CD4-positive, alpha-beta T cell treated with Interleukin-10 for 1 hour (primary cell): ENCODE measurements at places on chromosomes 5 and 9.

- no peak for DNase-seq
Measured at GRCh38 chr5:88780736-88781135, 102.2 kb downstream of the MEF2C start.

DNA sequence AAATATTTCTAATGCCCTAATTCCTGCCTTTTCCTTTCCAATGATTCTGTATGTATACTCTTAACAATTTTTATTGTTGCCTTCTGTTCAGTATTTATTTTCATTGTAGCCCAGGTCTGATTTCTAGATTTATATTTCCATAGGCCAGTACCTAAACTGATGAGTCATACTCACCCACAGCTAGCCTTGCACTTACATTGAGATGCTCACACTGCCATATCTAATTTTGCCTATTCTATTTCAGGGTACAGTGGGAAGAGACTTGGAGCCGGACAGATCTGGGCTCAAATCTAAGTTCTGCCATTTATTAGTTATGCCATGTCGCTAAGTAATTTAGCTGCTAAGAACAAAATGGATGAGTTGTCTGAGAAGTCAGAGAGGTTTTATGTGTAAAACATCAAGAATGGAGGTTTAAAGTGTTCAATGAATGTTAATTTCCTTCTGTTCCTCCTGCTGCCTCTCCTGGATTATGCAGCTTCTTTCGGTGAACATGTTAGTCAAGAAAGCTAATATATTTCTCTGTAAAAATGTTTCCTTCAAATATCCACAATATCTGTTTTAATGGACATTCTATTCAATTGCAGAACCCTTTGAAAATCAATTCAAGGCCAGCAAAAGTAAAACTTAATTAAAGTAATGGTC lies 62.3 kb upstream of the CDK5RAP2 start:
- DNase-seq: no peak

- no peak for DNase-seq
Measured at GRCh38 chr5:133569347-133569746, 43.0 kb downstream of the FSTL4 start.

GRCh38 chr9:4796988-4797853 lies 4.5 kb downstream of the RCL1 start:
- DNase-seq: peak; percentile 36

DNA sequence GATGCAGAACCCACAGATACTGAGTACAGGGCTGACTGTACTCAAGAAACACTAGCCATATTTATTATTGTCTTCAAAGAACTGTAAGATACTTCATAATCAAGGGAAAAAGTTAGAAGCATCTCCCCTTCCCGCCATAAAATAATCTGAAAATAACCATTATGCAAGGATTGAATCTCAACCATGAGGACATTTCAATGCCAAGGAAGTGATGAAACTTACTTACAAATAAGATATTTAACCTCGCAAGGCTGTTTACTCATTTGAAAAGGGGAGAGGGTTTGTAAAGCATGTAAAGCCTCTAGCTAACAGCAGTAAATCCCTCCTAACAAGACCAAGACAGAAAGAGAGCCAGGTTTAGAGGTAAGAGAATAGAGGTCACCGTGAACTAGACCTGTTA lies 6.3 kb downstream of the MYO10 start:
- no peak for DNase-seq

DNA sequence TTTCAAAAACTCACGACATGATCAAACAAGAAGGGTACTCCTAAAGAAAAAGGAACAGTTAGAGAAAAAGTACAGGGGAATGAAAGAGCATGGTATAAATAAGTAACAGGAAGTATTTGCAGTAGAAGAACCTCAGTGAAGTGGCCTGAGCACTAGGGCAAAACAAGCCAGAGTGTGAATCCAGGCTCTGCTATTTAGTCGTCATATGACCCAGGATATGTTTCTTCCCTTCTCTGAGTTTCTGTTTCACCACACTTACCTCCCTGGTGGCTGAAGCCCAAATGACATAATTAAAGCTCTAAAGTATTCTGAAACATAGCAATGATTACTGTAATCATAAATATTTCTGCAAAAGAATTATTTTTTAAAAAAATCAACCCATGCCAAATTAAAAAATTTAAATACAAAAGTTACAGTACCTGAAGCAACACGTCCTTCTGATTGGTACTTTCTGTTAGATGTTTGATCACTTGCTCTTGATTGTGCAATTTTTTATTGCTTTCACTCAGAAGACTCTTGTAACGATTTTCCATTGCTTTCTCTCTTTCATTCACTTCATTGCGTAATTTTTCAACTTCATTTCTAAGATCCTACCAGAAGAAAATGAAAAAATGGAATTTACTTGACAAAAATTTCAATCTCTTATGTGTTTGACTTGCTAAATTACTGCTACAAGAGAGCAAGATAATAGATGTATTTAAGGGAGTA lies 88.9 kb downstream of the CDK5RAP2 start:
- no peak for DNase-seq

DNA sequence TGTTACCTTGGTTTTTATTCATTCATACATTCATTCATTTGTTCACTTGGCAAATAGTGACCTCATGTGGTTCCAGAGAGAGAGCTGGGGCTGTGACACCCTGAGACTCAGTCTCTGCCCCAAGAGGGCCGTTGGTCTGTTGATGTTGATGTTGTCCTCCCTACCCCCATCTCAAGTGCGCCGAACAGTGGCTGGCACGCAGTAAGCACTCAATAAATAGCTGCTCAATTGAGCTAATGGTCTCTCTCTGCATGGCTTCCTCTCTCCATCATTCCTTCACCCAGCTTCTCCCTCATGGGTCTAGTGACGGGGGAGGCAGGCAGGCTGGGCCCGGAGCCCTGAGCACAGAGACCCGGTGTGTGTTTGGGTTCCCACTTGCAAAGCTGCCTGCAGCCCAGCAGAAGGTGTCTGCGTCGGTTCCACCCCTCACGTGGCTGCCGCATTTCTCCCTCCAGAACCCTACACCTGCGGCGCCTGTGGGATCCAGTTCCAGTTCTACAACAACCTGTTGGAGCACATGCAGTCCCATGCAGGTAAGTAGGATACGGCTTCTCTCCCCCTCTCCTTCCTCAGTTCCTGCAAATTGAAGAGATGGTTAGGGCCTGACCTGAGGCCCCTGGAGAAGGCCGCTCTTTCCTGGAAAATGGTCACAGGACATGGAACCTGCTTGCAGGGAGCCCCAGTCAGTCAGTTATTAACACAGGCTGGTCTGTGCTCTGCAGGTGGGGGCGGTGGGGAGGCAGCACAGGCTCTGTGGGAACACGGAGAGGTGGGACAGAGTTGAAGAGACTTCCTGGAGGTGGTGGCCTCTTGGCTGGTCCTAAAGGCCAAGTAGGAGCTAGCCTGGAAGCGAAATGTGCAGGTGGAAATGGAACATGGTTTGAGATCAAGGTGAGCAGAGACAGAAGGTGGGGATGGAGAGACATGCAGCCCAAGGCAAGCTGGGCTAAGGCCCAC lies 42.0 kb downstream of the AMBP start:
- DNase-seq: no peak

GRCh38 chr9:2709645-2710101 lies 7.6 kb upstream of the KCNV2 start:
- DNase-seq: no peak

GRCh38 chr9:120876842-120877240 lies at the start of gene PHF19:
PHF19 (minus strand) TSS chr9:120877188; CDS start chr9:120874741, 2,447 bp downstream.
- DNase-seq: no peak

DNA sequence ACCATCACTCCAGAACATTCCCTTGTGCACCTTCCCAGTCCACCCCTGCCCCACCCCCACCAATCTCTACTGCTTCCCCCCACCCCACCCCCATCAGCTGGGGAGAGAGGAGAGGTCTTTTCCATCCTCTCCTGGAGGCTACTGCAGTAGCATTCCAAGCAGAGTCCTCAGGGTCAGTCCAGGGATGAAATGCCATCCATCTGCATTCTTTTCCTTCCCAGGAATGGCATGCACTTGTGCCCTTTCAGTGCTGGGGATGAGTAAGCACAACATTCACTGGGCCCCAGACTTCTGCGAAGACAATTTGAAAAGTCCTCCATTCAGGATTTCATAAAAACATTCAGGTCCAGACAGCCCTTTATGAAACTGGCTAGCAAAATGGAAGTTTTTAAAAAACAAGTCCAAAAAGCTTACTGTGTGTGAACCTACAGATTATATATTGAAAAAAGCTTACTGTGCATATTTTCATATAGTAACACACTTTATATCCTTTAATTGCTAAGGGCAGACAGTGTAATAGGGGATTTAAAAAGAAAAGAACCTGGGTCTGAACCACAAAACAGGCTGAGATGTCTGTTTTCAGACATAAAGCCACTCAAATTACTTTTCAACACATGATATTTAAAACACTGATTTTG lies 50.0 kb upstream of the GOLPH3 start:
- no peak for DNase-seq

DNA sequence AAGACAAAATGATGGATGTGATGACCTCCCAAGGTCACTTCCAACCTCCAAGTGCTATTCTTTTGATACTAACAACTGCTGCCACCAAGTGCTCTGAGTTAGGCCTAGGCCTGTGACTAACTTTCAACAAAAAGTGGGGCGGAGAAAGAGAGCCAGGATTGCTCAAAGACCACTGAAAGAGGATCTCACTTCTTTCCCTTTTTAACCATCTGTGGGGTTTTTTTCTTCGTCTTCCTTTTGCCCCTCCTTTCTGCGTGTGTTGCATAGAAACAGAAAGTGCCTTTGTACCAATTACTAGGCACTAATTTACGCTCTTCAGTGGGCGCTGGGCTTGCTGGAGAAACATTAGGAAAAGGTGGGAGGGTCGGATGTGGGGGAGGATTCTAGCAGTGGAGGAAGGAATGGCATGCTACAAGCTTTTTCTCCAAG lies 8.0 kb downstream of the KLF9 start:
- peak; percentile 39 for DNase-seq

GRCh38 chr9:36163049-36163785 lies 6.0 kb upstream of the CCIN start:
- no peak for DNase-seq

GRCh38 chr9:133151041-133151440 lies 12.7 kb downstream of the GBGT1 start:
- no peak for DNase-seq

GRCh38 chr9:121454972-121455371 lies 44.7 kb downstream of the GGTA1 start:
- DNase-seq: no peak

GRCh38 chr9:136532799-136533774 lies 12.8 kb downstream of the NOTCH1 start:
- peak; percentile 88 for DNase-seq

GRCh38 chr5:169290895-169291294 lies 10.0 kb downstream of the SLIT3 start:
- DNase-seq: no peak

- DNase-seq: no peak
Measured at GRCh38 chr9:121185178-121185745, 16.4 kb downstream of the RAB14 start.
